ENCODE measurements at places on chromosomes 11 and 22.

DNA sequence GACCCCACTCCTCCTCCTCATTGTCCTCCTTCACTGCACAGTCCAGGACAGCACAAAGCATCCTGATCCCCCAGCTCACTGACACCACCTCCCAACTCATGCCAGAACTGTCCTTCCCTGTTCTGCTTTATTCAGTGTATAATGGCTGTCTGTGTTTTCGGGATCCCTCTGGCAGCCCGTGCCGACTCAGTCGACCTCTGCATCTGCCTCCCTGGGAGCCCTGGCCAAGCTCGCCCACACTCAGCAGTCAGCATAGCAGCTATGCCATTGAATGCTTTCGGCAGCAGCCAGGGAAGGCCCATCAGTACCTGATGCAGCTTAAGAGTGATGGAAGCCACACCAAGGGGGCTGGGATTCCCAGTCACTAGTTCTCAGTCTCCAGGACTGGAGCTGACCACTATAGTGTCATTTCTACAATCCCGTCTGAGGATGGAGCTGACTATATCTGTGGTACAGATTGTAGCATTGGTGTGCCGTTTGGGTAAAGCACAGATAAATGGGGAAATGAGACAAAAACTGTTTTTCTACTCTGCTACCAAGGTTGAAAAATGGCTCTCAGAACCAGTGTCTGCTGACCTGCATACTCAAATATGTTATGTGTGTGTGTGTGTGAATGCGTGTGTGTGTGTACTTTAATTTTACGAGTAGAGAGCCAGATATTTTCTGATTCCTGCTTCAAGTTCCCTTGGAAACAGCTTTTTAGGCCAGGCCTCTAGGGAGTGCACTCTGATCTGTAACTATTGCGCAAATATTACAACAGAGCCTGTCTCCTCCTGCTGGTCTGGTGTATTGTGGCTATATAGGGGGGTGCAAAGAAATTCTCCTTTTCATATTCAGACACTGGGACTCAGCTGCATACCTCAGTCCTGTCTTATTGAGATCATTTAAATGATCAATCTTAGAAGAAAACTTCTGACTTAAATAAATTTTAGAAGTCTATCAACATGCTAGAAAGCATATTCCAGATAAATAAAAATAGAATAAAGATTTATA lies 78.8 kb upstream of the TOP3B start:
- DNase-seq, result no peak

GRCh38 chr11:63813563-63814382 lies 517 bp downstream of the SPINDOC start:
- DNase-seq, result peak; percentile 49

DNA sequence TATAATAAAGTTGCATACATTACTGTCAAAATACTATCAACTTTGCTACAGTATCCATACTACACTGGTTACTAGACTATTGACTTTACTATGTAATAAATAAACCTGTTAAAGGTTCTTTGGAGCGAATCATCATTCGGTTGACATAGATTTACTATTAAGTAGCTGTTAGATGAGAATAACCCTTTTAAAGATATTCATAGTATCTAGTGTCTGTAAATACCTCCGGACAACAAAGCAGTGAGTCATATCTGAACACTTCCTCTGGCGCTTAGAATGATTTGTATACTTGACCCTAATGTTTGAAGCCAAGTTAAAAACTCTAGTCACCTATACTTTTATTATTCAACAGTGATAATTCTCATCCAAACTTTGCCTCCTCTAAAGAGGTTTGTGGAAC lies 84.7 kb downstream of the MSANTD4 start:
- no peak for DNase-seq

DNA sequence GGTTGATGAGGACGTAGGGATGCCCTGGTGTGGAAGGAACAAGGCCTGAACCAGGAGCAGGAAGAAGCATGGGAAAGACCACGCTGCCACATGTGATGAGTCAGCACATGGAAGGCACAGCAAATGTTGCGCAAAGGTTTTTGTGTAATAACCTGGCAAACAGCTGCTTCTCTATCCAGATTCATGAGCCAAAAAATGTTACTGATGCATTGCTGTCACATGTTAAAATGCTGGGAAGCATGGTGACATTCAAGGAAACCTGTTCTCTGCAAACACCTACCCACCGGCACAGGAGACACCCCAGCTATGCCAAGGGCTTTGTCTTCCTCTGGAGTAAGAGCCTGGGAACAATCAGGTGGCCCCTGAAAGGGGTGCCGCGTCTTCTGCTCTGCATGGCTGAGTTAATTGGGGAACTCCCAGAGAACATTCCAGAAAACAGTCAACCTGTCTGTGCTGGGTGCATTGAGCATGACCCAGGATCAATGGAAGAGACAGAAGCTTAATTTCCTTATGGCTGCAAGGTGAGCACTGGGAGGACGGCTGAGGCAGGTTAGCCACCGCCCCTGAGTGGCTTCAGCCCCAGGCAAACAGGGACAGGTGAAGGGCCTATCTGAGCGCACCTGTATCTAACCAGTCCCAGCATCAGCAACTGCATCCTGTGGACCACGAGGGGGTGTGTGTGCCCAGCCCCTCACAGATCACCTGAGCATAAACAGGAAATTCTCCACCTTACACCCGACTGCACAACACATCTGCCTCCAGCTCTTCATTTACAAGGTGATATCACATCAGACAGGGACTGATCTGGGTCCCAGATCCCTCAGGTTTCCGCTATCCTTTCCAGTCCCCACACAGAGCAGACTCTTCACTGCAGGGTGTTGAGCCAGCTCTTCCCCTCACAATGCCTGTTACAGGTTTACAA lies 108.4 kb downstream of the GGTLC2 start:
- DNase-seq, result no peak

DNA sequence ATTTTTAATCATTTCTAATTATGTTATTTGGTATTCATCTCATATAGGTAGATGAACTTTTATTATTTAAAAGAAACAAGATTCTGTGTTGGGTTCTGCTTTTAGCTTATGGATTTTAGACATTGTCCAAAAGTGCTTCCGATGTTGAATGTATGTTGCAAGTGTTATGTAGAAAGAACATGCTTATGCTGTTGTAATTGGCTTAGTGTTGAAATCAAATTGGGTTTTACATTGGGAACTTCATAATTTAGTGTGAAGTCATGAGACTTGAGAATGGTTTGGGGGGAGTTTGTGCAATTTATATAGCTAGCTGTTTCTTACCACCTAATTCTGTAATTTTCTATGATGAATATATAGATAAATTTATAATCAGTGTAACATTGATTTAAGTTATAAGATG lies 3.6 kb downstream of the MTMR3 start:
- DNase-seq, result no peak

DNA sequence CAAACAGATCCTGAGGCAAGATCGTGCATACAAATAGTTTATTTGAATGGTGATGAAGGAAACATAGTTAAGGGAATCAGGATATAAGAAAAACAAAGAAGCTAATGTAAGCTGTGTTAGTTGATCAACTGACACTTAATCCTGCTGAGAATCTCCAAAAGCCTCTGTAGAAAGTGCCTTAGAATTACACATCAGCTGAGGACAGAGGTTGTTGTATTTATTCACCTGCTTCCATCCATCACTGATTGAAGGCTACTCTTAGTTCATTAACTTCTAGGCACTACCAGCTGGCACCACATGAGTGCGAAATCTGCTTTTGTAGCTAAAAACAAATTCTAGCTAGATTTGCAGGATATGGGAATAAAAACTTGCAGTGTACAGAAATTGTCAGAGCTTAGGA lies 1082.0 kb upstream of the CNTN5 start:
- no peak for DNase-seq

- DNase-seq, result no peak
Observed at GRCh38 chr11:60905047-60905446, 1.3 kb downstream of the PRPF19 start.

- DNase-seq, result no peak
Observed at GRCh38 chr11:121763526-121763925, 310.8 kb upstream of the SORL1-AS1 start.

DNA sequence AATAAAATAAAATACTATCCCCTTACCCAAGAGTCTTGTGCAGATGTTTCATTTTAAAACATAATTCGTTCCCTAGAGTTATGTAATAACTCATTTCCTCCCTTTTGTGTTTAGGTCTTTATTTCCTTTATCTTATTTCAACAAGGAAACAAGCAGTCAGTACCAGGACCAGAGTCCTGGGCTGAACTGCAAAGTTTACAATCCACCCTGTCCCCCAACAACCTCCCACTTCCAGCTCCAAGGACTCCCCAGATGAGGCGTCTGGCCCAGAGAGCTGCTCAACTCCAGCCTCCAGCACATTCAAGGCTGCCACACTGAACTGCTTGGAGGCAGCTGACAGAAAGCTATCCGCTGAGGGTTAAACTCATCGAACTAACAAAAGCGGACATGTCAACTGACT lies 4.5 kb downstream of the POLDIP3 start:
- no peak for DNase-seq

DNA sequence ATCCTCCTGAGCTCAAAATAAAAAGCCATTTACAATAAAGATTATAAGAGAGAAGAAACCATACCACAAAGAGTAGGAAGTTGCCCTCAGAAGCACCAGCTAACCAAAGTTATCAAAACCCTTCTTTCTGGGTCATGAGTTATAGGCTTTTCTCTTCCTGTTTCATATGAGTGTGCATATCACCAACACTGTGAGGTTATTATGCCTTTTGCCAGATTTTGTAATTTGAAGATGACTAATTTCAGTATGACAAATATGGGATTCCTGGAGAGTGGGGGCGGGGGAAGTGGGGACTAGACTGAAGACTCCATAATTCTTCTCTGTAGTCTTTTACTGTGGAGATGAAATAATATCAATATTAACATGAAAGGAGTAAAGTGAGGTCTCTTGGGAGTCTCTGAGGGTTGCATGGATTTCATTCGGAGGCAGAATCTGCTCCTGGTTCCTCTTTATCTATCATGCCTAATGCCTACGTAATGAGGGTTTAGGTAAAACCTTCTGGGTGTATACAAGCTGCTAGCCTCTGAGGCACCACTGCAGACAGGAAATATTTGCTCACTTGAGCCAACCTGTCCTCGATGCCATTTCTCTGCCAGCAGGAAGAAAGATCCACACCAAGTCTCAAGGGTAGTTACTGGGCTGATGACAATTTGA lies 2.1 kb downstream of the LPXN start:
- DNase-seq, result peak; percentile 67

DNA sequence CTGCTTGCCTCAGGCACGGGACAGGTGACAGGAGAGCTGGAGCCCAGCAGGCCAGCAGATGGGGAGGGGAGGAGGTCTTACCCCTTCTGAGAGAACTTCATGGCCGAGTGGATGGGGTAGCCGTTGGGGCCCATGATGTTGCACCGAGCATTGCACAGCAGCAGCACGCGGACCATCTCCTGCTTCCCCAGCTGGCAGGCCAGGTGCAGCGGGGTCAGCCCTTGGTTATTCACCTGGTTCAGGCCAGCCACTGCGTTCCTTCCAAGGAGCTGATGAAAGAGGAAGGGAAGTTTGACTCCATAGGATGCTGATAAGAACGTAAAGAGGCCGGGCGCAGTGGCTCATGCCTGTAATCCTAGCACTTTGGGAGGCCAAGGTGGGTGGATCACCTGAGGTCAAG lies 29.4 kb upstream of the BAIAP2L2 start:
- DNase-seq, result no peak

GRCh38 chr11:9170450-9170849 lies 79.1 kb upstream of the SCUBE2 start:
- no peak for DNase-seq

GRCh38 chr11:3837793-3838192 lies 3.0 kb downstream of the RHOG start:
- no peak for DNase-seq

- DNase-seq, result peak; percentile 46
Observed at GRCh38 chr11:128157423-128158298, 429.7 kb downstream of the ETS1 start.

- DNase-seq, result no peak
Observed at GRCh38 chr11:125148743-125149142, 15.8 kb upstream of the PKNOX2 start.

- DNase-seq, result no peak
Observed at GRCh38 chr11:117996058-117996457, 9.9 kb downstream of the IL10RA start.

DNA sequence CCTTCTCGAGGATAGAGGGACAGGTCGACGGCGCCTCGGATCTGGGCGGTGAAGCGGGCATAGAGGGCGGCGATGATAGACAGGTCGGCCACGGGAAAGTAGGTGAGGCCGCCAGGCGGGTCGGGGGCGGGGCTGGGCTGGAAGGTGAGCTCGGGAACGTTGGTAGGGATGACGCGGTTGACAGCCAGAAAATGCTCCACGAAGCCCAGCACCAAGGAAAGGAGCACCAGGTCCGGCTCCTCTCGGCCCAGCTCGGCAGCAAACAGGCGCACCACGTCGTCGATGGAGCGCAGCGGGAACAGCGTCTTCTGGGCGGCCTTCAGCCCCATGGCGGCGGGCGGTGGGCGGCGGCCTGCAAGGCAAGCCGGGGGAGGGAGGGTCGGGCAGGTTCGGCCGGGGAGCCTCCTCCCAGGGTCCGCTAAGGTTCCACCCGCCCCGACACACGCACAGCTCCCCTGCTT lies 540 bp downstream of the MEN1 start:
- no peak for DNase-seq

GRCh38 chr11:133726542-133726941 lies 118.8 kb downstream of the SPATA19 start:
- DNase-seq, result no peak

DNA sequence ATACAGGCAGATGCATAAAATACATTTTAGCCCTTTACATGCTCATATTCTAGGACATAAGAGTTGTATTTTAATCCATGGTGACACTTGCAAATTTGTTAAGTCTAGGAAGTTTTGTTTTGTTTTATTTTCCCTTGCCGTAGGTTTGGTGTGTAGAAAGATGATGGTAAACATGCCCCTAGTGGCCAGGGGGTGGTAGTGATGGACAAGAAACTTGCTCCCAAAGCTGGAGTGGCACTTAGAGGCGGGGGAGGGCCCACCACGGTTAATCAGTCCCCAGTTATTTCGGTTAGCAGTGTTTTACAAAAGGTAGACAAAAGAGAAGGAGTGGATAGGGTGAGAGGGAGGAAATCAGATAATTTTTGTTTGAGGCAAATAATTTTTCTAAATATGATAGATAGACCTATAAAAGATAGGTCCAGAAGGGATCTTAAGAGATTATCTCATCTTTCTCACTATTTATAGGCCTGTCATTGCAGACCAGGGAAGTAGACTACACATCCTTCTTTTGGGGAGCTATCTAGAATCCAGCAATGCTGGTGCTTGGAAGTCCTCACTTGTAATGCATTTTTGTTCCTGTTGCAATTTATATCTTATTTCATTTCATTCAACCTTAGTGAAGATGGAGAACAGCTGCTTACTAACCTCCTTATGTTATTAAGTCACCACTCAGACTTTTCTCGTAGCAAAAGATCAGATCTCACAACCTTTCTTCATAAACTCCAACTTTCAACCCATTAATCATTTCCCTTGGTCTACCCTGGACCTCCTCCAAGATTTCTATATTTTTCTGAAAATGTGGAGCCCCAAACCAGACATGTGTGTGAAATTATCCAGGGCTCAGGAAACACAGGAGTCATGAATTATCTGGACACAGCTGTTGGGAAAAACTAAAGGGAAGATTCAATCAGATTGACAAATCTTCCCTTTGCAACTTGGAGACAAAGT lies 5.9 kb upstream of the BDNF start:
- no peak for DNase-seq

All from stimulated activated CD4-positive, alpha-beta T cell treated with anti-CD3 and anti-CD28 coated beads, Interleukin-12 subunit alpha, Interleukin-12 subunit beta, amount 100 ng/mL, for 24 hours (primary cell).